ENCODE measurements at places on chromosomes 16 and 17.

- no peak for DNase-seq
Measured at GRCh38 chr17:33073416-33073815, 81.8 kb downstream of the SPACA3 start.

- DNase-seq = no peak
Measured at GRCh38 chr17:82316651-82317393, 586 bp downstream of the CD7 start.

DNA sequence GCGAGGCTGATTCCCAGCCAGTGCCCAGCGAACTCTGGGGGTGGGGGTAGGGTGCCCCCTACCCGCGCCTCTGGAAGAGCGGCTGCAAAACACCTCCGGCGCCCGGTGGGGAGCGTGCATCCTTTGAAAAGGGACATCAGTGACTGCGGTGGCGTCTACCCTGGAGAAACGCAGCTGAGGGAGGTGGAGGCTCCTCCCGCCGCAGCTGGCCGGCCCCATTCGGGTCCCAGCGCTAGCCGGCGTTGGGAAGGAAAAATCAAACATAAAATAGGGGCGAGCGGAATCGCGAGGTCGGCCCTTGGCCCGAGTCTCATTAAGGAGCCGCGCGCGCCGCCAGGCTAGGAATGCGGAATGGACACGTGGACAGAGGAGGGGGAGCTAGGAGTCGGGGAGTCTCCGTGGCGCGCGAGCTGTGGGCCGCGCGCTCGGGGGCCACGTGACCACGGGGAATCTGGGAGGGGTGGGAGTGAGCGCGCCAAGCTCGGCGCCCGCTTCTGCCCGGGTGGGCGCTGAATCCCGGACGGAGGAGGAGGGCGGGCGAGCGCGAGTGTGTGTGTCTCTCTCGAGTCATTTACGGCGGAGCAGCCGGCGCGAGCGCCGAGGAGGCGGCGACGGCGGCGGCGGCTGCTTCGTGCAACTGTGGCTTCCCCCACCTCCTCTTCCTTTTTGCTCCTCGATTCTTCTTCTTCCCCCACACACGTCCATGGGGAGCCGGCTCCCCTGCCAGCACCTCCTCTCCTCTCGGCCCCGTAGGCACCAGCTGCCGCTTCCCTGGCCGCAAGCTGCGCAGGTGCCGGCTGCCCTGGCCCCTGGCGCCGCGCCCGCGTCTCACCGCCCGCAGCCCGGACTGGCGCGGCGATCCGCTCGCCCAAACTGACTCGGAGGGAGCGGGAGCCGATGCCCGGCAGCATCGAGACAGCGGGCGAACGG is at the start of gene TMEM132E:
Gene TMEM132E (plus strand): TSS at position 566 of the 930 bp plus-strand sequence. CDS start 1,495 bp downstream, outside the sequence.
- DNase-seq = peak; percentile 16

DNA sequence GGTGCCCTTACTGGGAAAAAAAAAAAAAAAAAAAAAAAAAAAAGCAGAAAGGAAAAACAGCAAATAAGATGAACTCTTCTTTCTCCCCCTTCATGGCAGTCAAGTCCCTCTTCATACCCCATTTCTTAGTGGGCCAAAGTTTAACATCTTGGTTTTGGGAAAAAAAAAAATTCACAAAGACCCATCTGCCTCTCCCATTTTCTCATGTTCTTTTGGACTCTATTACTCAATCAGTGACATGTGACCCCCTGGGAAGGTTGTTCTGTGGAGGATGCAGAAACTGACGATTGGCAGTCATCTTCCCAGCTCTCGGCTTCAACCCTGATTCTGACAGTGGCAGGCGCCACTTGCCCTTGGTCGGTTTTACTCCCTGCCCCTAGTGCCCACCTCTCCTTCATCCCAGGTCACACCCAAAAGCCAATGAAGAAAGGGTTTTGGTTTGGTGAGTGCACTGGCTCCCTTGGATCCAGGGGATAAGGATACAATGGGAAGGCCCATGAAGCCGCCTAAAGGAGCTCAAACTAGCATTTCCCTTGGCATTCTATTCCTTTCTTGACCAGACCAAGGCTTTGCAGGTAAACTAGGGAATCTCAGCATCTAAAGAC is 60.7 kb upstream of the TBX2 start:
- no peak for DNase-seq

- DNase-seq = no peak
Measured at GRCh38 chr17:78995761-78996451, 13.7 kb downstream of the CANT1 start.

- DNase-seq = no peak
Measured at GRCh38 chr16:50487528-50487927, 60.7 kb upstream of the NKD1 start.

DNA sequence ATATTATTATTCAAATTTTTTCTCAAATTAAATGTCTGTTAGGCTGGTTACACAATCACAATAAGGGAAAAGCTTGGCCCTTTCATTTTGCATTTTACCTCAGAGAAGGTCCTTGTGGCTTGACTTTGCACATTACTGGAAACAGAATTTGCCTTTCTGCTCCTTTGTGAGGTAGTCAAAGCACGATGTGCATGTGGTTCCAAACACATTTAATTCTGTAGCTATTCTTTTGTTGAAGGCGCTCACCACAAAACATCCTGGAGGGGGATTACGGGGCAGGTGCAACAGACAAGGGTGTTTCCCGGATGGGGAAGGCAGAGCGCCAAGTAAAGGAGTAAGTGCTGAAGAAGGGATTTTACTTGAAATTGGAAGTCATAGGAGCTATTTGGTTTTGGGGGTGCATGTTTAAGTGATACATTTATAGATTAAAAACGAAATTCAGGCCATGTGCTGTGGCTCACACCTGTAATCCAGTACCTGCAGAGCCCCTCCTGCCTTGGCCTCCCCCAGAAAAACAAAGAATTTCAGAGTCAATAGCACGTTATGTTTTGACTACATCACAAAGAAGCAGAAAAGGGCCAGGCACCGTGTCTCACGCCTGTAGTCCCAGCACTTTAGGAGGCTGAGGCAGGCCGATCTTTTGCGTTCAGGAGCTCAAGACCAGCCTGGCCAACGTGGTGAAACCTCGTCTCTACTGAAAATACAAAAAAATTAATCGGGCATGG is 31.2 kb upstream of the TENT4B start:
- DNase-seq = no peak

Measured in NCI-H1417 treated with DMSO at 0.1 percent for 48 hours (cell line).